ENCODE measurements at places on chromosomes 2 and 18.

- no peak for DNase-seq
Measured at GRCh38 chr18:47926101-47926850, 4.2 kb downstream of the SMAD2 start.

GRCh38 chr2:222307143-222307756 lies 8.5 kb upstream of the PAX3 start:
- no peak for DNase-seq

GRCh38 chr18:56380685-56381084 lies 257.7 kb downstream of the TXNL1 start:
- DNase-seq = no peak

DNA sequence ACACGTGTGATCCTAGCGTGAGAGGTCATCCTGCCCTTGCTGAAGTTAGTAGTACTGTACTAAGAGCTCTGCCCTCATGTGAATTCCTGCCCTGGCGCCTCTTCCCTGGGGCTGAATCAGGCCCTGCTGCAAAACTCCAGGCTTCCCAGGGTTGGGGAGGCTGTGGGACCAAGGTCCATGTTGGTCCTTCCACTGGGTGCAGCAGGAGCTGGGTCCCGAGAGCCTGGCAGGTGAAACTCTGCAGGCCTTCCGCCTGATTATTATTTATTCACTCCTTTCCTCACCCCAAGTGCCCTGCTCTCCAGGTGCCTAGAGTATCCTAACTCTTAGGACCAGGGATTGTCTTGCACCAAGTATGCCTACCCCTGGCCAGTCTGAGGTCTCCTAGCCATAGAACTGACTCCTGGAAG lies 5.3 kb upstream of the CNNM3 start:
- no peak for DNase-seq

- no peak for DNase-seq
Measured at GRCh38 chr2:82731824-82732223, 1727.3 kb downstream of the SUCLG1 start.

DNA sequence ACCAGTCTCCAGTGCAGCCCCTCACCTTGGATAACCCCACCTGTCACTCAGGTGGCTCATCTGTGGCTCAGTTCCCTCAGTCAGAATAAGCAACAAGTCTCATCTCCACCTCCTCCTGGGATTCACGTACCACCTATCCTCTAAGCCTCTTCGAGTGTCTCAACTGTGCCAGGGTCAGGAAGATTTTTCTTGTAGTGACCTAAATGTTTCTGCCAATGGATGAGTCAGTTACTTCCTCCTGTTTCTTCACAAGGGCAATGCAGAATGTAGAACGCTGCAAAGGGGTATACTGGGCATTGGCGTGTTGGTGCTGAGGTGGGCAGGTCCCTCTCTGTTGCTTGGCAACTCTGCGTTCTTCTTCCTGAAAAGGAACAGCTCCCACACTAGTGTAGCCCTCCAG lies 213.3 kb upstream of the CXCR4 start:
- no peak for DNase-seq

GRCh38 chr18:63283305-63284094 lies 36.1 kb downstream of the BCL2 start:
- no peak for DNase-seq

GRCh38 chr2:83866211-83866610 lies 592.9 kb downstream of the SUCLG1 start:
- DNase-seq = no peak

DNA sequence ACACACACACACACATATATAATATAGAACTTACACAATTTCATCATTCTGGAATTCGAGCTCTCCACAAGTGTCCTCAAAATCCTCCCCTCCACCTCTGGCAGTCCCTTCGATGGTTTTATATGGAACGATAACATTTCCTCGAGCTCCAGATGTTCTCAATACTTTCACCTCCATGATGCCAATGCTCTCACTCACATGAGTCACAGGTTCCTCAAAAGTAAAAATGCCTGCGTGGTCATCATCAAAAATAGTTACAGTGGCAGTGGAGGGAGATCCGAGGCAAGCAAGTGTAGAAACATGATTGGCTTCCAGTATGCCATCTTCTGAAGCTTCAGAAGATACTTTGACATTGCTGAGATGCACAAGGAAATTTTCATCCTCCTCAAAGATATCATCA lies 23.5 kb downstream of the SLC8A1 start:
- no peak for DNase-seq

DNA sequence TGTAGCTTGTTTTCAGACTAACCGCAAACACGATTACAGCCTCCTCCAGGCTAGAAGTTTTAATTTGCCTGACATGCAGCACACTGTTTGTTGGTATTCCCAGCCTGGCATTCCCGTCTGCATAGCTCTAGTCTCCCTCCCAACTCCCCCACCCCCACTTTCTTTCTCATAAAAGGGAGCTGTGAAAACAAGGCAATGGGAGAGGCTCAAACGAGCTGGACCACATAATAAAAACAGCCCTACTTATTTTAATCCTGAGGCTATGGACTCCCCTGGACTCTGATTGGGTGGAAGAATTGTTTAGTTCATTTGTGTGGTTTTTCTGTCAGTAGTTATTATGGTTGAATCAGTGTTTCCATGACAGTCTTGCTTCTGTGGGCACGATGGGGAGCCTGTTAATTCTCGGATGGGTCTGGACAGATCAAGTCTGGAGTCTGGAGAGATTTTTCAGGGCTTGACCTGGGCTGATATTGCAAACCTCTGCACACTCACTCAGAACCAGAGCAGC lies 1.2 kb downstream of the STON1 start:
- no peak for DNase-seq

- DNase-seq = no peak
Measured at GRCh38 chr2:96830044-96830562, 13.7 kb downstream of the ANKRD23 start.

GRCh38 chr2:159758239-159758638 lies 39.8 kb downstream of the CD302 start:
- no peak for DNase-seq

GRCh38 chr2:20596193-20596972 lies 54.5 kb downstream of the HS1BP3 start:
- DNase-seq = no peak

GRCh38 chr2:235951493-235951892 lies 216.7 kb downstream of the GBX2 start:
- no peak for DNase-seq

DNA sequence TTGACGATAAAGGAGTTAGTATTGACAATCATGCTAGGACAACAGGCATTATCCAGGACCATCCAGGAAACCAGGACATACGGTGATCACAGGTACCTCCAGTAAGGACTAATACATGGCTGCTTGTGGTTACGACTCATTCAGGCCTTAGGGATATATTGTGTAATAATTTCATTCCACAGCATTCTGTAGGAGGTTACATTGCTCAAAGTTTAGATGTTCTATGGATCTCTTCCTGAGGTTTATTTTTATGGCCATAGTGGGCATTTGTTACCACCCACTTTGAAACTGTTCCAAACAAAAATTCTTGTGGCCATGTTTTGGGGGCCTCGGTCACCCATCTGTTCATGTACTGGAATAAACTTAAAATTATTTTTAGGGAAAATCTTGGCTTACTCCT lies 431.6 kb downstream of the METTL4 start:
- no peak for DNase-seq

GRCh38 chr2:237600205-237600846 lies 9.8 kb upstream of the RAB17 start:
- DNase-seq = no peak

DNA sequence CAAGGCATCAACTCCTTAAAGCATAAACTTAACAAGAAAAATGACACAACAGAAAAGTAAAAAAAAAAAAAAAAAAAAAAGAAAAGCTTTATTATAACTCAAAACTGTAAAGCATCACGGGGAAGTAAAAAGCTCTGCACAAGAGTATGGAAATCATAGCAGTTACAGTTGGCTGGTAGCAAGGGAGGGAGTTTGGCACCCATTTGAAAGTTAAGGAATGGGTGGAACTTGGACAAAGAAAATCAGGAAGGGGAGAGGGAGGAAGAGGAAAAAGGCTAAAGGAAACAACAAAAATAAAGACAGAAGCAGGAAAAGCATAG lies 8.6 kb downstream of the KLF7 start:
- DNase-seq = no peak

DNA sequence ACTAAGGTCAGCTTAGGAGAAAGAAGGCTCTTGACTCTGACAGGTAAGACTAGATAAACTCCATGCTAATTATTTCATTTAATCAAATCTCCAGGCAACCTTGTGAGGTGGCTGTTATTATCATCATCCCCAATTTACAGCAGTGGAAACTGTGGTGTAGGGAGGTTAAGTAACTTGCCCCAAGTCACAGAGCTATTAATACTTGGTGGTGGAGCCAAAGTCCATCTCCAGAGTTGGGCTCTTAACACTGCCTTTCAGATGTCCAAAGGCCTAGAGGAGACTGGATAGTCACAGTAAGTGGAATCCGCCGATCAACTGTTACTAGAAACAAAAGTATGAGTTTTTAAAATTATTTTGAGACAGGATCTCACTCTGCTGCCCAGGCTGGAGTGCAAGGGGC lies 46.6 kb upstream of the SP3 start:
- no peak for DNase-seq

DNA sequence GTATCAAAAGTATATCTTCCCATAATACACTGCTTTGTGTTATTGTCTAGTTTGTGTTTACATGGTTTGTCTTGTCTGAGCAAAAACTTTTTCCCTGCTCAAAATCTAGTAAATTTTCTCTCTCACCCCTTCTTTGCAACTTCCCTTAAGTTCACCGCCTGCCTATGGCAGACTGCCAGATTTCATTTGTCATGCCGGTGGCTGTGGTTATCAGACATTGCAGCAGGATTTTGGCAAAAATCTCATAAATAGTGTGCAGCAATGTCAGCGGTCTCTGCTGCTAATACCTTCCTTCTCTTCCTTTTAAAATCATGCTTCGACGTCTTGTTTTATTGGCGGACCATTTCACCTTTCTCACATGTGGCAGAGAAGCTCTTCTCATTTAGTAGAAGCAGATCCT lies 45.6 kb upstream of the TMEM178A start:
- DNase-seq = no peak

- DNase-seq = no peak
Measured at GRCh38 chr2:174334278-174334715, 457 bp upstream of the SP9 start.

DNA sequence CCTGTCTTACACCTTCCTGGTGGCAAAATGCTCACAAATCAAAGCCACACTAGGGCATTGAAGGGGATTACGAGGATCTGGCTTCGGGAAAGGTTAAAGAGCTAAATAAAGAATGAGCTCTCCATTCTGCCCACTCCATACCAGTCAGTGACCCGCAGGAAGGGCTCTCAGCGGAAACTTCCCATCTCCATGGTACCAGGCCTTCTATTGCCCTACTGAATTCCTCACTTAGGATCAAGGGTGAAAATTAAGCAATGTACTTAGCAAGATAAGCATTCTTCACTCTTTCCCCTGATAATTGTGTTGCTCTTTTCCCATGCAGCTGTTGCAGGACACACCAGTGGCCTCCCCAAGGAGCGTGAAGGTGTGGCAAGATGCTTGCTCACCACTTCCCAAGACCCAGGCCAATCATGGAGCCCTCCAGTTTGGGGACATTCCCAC lies 75.6 kb upstream of the TTC39C start:
- no peak for DNase-seq

GRCh38 chr2:167177196-167177595 lies 288.9 kb downstream of the XIRP2 start:
- DNase-seq = no peak

DNA sequence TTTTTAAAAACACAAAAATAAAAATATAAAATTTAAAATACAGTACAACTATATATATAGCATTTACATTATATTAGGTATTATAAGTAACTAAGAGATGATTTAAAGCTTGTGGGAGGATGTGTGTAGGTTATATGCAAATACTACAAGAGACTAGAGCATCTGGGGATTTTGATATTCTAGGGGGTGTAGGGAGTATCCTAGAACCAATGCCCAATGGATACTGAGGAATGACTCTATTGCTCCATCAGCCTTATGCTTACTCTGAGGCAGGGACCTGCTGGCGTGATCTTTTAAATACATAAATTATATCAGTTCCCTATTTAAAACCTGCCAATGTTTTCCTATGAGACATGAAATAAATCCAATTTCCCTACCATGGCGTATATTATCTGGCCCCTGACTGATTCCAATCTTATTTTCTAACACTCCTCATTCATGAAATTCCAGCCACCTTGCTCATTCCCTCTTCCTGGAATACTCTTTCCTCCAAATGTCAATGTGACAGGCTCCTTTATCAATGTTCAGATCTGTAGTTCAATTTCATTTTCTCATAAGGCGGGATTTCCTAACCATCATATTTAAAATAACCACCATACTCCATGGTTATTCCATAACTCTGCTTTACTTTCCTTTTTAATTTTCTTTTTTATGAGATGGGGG lies 22.2 kb downstream of the SP3 start:
- DNase-seq = no peak

DNA sequence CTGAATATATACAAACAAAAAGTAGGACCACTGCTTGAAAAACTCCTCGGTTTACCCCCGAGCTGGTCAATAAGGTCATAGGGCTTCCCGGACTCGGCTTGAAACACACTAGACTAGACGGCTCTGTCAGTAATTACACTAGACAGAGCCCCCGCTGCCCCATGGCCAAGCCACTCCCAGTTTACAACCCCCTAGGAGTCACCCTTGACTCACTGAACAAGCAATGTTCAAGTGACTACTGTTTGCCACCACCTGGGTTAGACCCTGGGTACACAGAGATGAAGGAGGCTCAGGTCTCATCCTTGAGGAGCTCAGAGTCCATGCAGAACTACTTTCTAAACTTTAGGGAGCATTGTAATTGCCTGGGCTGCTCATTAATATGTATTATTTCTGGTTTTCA lies 13.7 kb upstream of the PRELID3A start:
- no peak for DNase-seq

DNA sequence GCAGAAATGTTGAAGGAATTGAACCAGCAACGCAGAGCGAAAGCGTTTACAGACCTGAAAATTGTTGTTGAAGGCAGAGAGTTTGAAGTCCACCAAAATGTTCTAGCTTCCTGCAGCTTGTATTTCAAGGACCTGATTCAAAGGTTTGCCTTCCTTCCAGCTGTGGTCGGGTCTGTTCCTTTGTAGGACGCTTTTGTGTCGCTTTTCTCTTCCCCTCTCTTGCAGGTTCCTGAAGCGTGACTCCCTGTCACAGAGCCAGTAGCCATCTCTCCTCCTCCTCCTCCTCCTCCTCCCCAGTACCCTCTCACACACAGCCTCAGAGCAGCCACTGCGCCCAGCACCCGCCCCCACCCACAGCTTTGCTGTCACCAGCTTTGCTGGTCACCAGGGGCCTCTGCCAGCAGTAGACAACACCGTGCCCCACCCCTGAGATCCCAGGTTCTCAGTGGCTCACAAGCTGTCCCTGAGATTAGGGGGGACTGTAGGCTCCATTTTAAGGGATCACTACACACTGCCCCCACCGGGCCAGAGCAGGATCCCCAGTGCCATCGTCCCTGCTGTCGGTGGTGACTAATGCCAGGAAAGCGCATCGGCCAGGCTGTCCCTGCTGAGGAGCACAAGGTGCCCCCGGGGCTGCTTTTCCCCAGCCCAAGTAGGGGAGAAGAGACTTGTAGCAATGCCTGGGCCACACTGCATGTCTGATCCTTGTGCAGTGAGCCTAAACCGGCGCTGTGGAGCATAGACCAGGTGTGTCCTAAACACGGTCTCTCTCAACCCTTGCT lies 242.3 kb downstream of the ATAD2B start:
- no peak for DNase-seq

- DNase-seq = no peak
Measured at GRCh38 chr2:171404261-171404660, 29.5 kb downstream of the METTL8 start.
